Activated B cell treated with CpG ODN at 0.5 μM for 24 hours (primary cell): ENCODE measurements at places on chromosomes 11 and 22. TPM values are rescaled to one million over a fixed set of nuclear protein-coding genes. Genes with fewer than 3 reads are reported as not detected.

The YPEL4 gene
- not detected in 2 replicates for total RNA-seq

The MGAT3 gene
- total RNA-seq = 41.5 and 43.4 TPM in 2 replicates

The MUC6 gene
- not detected in 2 replicates for total RNA-seq

DNA sequence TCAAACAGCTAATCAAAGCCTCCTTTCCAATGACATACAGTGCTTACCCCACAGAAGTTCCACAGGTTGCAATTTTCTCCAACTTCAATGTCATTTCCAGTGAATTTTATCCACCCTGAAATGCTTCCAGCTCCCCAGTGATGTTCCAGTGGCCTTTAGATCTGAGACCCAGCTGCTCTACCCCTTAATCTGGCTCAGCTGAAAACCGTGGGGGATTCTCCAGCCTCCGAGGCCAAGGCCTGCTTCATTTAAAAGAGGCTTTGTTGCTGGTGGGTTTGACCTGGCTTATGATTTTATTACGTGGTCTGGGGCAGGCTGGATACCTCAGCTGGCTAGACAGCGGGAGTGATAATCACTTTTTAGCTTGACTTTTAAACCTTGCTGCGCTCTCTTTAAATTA, 10.9 kb downstream of the HEPHL1 start:
- DNase-seq = no peak

- DNase-seq = no peak
Measured at GRCh38 chr22:23272834-23273233, 92.5 kb downstream of the BCR start.

- no peak for DNase-seq
Measured at GRCh38 chr11:47714554-47715081, 551 bp downstream of the AGBL2 start.

GRCh38 chr11:69878144-69878883, 59.1 kb upstream of the FGF3 start:
- peak; percentile 7 for DNase-seq

DNA sequence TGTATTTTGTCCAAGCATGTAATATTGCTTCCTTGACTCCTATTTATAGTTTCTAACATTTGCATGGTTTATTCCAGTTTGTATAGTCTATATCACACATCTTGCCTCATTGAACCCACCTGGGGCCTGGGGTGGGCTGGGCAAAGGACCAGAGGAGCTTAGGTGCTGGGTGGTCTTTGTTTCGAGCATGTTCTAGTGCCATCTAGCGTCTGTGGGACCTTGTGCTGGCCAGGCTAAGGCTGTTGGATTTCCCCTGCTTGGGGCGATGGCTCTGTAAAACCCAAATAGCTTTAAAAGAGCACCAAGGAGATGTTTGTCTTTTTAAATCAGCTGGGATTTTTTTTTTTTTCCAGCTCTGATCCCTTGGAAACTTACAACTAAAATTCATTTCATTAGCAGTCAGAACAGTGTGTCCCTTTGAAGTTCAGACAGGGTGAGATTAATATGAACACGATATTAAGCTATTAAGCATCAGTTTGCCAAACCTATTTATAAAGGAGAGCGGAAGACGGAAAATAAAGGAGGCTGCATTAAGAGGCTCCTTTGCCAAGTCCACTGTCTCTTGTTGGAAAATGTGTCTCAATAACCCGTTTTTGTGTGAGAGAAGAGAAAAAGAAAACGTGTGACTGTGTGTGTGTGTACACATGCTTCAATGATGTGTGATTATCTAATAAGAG, 157.4 kb downstream of the COMMD9 start:
- DNase-seq = no peak

GRCh38 chr11:72314600-72315392, 70.8 kb upstream of the PHOX2A start:
- no peak for DNase-seq

DNA sequence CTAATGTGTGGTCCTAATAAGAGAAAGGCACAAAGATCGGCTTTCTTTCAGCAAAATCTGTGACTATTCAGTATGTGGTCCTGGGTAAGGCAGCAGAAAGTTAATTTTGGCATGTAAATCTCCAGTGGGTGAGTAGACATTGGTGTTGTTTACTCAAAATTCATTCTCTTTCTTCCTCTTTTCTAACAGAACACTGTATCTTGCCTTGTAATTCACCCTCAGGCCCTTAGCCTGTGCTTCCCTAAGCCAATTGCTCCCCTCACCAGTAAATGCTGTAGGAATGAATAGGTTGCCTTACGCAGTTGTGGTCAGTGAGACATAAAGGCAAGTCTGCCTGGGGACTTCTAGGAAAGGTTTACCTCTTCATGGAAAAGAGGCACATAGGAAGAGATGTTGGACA, 49.9 kb upstream of the PDE3B start:
- DNase-seq = no peak
